ENCODE measurements at places on chromosomes 16 and 17.

GRCh38 chr16:2690852-2691251 lies 8.5 kb downstream of the KCTD5 start:
- no peak for DNase-seq

GRCh38 chr17:67982034-67982640 lies 14.1 kb downstream of the C17orf58 start:
- DNase-seq = no peak

DNA sequence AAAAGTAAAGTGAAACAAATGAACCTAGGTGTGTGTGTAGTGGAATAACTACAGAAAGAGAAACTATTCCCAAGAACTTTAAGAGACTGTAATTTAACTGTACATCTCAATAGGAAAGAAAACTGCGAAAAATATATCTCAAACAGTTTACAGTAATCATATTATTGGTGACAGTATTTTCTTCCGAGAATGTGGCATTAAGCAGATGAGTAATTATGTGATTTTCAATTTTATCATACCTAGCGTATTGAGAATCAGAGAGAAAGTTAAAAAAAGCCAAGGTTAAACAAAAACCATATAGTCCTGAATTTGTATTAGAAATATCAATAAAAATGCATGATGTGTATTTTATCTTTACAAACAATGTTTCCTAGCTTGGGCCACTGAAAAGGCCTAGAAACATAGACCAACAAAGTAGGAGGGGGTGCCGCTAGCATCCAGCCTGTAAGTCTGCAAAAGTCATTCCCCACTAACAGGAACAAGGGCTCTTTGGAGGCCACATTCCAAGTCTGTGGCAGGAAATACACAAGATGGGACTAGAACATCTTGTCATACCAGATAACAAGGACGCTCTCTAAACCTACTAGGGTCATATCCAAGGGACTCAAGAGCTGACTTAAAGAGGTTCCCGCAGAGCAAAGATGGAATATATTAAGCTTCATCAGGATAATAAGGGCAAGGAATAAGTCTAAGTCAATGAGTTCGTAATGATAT lies 20.5 kb downstream of the RNF157 start:
- no peak for DNase-seq

- peak; percentile 36 for DNase-seq
These were observed 12.7 kb downstream of the MAPT start for GRCh38 chr17:45906927-45907622.

DNA sequence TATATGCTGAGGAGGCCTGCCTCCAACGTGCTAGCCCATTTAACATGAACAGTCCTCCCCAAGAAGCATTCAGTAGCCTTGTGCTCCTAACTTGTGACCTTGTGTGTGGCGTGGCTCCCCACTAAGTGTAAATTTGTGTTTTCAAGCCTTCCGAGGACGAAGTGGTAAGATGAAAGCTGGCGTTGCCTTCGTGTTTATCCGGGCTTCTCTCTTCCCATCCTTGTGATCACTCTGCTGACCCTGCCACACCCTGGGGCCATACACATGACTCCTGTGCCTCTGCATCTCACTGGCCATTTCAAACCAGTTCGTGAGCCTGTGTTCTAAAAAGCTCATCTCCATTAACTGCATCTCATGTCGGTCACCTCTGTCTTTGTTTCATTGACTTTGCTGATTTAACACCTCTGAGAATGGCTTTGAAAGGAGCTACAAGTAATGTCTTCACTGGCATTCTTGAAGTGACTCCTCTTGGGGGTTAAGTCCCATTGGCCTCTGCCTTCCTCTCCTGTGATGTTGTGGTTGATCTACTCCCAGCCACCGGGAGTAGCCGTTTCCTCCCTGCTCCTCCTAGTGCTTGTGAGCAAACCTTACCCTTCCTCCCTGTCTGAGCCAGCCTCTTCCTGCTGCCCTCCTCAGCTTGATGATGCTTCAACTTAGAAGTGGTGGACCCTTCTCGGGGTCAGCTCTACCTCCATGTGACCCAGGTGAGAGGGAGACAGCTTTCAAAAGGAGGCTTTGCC lies 27.4 kb upstream of the NAGLU start:
- no peak for DNase-seq

DNA sequence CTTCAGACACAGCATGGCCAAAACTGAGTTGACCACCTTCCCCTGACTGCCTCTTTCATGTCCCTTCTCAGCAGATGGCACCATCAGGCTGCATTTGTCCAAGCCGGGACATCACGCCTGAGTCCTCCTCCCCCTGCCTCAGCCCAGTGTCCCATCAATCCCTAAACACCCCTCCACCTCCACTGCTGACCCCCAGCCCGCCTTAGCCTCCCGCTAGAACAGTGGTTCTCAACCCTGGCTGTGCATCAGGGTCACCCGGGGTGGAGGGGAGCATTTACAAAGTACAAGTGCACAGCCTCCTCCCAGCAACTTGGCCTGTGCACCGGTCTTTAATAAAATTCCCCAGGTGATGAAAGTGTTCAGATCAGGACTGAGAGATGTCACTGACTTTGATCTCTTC lies 4.0 kb downstream of the C16orf82 start:
- no peak for DNase-seq

DNA sequence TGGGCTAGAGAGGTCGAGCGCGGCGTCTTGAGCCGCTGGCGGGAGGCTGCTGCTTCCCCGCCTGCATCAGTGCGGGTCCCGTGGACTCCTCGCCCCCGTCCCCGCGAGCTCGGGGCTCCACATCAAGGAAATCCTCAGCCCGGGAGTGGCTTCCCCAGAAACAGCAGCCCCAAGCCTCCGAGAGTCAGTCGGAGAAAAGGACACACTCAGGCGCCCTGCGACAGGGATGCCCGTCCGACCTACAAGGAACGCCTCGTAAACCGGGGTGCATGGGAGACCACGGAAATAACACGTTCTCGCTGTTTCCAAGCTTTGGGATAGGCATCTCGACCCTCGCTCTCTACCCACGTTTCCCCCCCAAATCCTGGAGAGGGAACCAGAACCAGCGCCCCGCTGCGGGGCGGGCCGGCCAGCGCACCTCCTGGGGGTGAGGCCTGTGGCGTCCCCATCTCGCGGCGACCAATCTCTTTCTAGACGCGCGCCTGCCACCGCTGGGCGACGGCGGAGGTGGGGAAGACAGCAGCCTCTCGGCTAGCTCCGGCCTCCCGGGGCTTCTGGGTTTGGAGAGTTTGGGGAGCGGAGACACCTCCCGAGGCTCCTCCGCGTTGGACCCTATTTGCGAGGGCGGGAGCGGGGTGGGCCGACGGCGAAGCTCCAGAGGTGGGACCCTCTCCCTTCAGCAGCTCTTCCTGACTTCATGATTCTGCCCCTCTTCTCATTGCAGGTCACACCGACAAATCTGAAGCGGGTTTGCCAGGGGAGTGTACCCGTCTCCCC lies 759 bp upstream of the TP53I13 start:
- DNase-seq = peak; percentile 53

- DNase-seq = no peak
These were observed 220.8 kb upstream of the TNRC6C start for GRCh38 chr17:77737442-77738265.

- DNase-seq = peak; percentile 30
These were observed 567 bp downstream of the GNA13 start for GRCh38 chr17:65055708-65056638.

- DNase-seq = no peak
These were observed 57.1 kb upstream of the ANKFN1 start for GRCh38 chr17:56096026-56096810.

DNA sequence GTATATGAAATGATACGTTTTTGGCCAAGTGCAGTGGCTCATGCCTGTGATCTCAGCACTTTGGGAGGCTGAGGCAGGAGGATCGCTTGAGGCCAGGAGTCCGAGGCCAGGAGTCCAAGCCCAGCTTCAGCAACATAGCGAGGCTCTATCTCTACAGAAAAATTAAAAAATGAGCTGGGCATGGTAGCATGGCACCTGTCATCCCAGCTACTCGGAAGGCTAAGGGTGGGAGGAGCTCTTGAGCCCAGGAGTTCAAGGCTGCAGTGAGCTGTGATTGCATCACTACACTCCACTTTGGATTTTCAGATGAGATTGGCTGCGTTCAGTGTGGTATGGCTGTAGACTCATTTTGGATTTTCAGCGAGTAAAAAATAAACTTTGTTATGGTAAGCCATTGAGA lies 112.4 kb downstream of the DNAH3 start:
- DNase-seq = no peak

GRCh38 chr17:73600103-73600871 lies 44.0 kb downstream of the SDK2 start:
- no peak for DNase-seq

GRCh38 chr17:50638966-50639713 lies 4.5 kb downstream of the ABCC3 start:
- no peak for DNase-seq

- DNase-seq = no peak
These were observed 10.2 kb downstream of the PIP4K2B start for GRCh38 chr17:38789185-38789584.

- no peak for DNase-seq
These were observed 51.0 kb upstream of the TOX3 start for GRCh38 chr16:52597772-52598483.

GRCh38 chr17:2423271-2423670 lies 22.4 kb upstream of the MNT start:
- DNase-seq = no peak

- DNase-seq = no peak
These were observed 41.6 kb downstream of the CCDC42 start for GRCh38 chr17:8703001-8703400.

DNA sequence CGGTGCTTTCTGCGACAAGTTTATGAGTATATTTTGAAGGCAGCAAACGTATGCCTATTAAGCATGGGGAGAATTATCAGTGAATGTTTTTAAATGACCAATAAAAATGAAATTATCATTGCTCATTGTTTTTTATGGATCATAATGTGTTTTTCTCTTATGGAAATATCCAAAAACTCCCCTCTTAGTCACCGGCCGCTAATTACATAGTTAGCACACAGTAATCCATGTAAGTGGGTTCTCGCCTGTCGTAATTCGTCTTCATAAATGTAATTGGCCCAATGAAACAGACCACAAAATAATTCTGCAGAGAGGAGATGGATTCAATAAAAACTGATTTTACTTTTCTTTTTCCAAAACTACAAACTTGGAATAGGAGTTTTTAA lies 69.3 kb downstream of the WSCD1 start:
- no peak for DNase-seq

DNA sequence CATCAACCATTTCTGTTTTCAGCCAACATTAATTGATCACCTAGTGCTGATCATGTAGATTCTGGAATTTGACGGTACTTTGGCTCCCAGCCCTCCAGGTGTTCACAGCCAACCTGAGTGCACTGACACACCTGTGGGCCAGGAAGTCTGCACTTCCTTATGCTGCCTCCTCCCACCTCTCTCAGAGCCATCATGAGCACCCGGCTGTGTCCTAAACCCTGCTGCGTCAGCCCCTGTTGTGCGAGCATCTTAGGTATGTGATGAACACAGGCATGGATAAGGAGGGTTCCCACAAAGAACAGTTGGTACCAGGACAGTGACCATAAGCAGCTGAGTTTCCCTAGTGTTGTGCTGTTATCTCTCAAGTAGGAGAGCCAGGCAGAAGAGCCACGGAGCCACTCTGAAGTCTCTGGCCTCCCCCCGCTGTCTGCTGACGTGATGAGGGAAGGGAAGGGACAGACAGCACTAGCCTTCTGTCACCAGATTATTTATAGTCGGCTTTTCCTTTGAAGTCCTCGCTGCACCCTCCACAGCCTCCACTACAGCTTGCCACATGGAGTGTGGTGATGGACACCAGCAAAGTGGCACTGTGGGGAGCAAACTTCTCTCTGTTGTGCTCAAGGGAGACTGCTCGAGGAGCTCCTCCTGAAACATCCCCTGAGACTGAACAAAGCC lies 162.8 kb upstream of the ANKFN1 start:
- DNase-seq = no peak

DNA sequence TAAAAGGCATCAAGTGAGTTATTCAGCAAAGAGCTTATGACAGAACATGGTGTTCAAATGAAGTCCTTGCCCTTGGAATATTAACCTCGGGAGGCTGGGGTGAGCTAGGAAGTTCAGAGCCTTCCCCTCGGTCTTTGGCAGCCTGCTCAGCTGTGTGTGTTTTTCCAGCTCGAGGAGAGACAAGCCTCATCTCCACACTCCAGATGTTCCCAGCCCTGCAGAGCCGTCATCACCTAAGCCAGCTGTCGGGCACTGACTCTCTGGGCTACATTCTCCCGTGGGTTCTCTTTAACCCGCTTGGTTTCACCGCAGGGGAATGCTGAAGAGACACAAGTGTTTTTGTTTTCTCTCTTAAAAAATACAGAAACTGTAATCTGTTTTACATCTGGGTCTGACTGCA lies 47.1 kb downstream of the IRX3 start:
- DNase-seq = no peak

- peak; percentile 24 for DNase-seq
These were observed 22.6 kb upstream of the SPATA32 start for GRCh38 chr17:45284176-45285140.

DNA sequence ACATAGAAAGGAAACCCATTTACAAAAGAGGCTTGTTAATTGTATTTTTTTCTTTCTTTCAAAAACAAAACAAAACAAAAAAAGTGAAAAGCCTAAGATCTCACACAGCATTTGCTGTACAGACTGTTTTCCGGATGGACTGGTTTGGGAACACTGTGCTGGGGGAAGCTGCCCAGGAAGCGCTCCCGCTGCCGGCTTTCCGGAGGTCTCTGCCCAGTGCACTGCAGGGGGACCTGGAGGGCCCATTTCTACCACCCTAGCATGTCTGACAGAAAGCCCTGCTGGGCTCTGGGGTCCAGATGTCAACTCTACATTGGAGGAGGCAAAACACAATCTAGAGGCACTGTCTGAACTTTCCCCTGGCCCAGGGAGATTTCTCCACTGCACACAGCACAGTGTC lies 26.3 kb upstream of the CLEC18B start:
- DNase-seq = no peak

DNA sequence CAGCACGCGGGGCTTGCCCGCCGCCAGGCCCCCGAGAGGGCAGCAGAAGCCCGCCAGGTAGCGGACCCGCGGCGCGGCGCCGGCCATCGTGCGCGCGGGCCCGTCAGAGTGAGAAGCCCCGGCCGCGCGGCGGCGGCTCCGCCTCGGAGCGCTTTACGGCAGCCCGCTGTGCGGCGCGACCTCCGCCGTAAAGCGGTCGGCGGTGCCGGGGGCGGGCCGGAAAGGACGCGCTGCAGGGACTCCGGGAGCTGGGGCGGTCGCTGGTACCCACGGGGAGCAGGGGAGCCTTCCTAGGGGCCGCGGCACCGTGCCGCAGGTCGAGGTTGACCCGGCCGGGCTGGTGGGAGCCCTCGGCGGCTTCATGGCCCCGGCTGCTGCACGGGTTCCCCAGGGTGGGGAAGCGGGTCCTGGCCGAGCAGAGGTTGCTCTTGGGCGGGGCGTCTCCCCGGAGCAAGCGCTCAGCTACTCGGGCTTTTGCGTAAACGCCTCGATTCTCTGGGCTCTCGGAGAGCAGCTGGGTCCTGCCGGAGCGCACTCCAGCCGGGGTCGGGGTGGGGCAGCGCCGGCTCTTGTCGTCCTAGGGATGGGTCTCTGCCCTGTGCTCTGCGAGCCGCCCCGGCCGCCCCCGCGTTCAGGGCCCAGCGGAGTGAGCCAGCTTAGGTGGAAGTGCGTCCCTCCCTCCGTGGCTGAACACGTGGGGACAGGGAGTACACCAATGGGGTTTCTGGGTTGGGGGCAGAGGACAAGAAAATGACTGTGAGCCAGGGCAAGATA lies at the start of gene FAAP100:
FAAP100 (minus strand) TSS at position 110 of the 774 bp plus-strand sequence; CDS start at position 87, 23 bp downstream.
- peak; percentile 67 for DNase-seq

- no peak for DNase-seq
These were observed 7.3 kb downstream of the DRC7 start for GRCh38 chr16:57701759-57702371.
